ENCODE measurements at places on chromosomes 6 and 20.

DNA sequence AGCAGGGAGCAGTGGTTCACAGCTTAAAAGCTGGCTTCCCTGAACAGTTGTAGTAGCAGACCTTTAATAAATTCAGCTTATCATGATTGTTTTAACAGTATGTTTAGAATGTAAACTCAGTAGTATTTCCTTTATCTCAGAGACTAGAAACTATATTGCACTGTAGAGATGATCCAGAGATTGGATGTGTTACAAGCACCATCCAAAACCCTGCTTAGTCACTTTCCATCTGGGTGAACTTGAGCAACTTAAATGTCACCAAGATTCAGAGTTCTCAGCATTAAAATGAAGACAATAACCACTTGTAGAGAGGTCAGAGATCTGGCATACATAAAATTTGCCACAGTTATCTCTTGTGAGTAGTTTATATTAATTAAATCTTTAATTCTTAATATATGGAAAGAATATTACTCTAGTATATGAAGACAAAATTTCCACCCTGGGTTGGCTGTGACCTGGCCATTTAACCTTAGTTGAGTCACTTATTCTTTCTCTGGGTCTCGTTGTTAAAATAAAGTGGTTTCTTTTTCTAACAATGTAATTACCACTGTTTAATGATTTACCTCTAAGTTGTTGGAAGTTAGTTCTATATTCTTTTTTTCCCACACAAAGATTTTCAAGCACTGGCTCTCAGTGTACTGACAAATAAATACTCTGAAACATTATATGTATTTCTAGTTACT, 239.2 kb upstream of the FKBP1C start:
- H3K36me3 ChIP-seq = no peaks in the 10 kb centered on the region
- DNase-seq = no peak
- no peak overlapping the region for H3K27ac ChIP-seq
- H3K4me3 ChIP-seq = no peak overlapping the region

DNA sequence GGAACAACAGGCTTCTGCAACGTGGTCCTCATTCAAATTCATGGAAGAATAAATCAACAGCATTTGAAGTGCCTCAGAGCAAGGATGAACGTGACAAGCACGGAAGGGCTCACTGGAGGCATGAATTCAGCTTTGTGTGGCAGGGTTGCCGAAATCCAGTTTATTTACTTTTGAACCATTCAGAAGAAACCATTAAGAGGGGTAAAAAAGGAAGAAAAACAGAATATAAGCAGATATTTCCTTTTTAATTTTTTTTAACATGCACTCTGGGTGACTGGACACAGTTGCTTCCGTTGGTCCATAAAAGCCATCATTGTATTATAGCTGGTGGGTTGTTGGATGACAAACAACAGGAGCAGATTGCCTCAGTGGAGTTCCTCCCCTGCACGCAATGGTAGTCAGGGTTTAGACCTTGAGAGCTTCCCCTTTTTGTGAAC, 17.3 kb upstream of the SNRPB2 start:
- H3K4me3 ChIP-seq = no peak overlapping the region
- H3K36me3 ChIP-seq = no peaks in the 10 kb centered on the region
- no peaks in the 10 kb centered on the region for H3K27me3 ChIP-seq
- H3K27ac ChIP-seq = no peak overlapping the region

DNA sequence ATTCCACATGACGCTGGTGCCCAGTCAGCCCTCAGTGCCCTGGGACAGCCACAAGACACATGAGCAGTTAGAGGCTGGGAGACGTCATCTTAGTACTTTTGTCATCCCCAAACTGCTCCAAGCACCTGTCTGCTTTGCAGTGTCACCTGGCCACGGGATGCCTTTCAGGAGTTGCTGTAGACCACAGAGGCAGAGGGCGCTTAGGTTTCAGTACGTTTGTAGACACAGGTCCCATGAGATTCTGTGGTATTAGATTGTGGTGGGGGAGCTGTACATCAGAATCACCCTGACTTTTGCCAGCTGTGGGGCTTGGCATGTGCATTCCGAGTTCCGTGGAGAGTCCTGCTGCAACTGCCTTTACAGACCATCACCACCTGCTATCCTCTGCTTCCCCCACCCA, 16.7 kb downstream of the MAVS start:
- no peaks in the 10 kb centered on the region for H3K4me1 ChIP-seq
- H3K4me3 ChIP-seq = no peak overlapping the region
- DNase-seq = no peak

DNA sequence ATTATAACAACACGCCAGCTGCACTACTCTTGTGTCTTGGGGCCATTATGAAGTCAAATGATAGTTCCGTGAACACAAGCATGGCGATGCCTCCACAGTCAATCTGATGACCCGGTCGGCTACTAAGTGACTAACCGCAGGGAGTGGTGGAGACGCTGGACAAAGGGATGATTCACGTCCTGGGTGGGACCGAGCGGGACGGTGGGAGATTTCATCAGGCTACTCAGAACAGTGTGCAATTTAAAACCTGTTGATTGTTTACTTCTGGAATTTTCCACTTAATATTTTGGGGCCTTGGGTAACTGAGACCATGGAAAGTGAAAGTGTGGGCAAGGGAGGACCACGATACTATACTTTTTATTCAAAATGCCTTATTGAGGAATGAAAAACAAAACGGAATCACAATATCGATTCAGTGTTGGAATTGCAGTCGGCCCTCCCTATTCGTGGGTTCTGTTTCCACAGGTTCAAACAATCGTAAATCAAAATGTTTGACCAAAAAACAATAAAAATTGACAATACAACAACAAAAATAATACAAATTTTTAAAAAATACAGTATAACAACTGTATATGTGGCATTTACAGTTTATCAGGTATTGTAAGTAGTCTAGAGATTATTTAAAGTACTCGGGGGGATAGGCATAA, 66.5 kb downstream of the MYLK4 start:
- H3K27me3 ChIP-seq = no peaks in the 10 kb centered on the region
- H3K27ac ChIP-seq = peak overlapping the region; percentile 92
- no peaks in the 10 kb centered on the region for H3K36me3 ChIP-seq
- peak overlapping the region; percentile 47 for H3K4me3 ChIP-seq
- H3K4me1 ChIP-seq = peaks cover 12% of the 10 kb centered on the region
- peak; percentile 90 for DNase-seq

GRCh38 chr20:50191544-50192363, 1.1 kb downstream of the CEBPB start:
- H3K4me1 ChIP-seq = peaks cover 42% of the 10 kb centered on the region
- DNase-seq = peak; percentile 22
- H3K4me3 ChIP-seq = peak overlapping the region; percentile 90
- peak overlapping the region; percentile 90 for H3K27ac ChIP-seq
- no peaks in the 10 kb centered on the region for H3K27me3 ChIP-seq

GRCh38 chr6:163708466-163708865, 293.9 kb downstream of the QKI start:
- no peaks in the 10 kb centered on the region for H3K36me3 ChIP-seq
- H3K27me3 ChIP-seq = no peaks in the 10 kb centered on the region
- peaks cover 23% of the 10 kb centered on the region for H3K4me1 ChIP-seq
- no peak overlapping the region for H3K27ac ChIP-seq
- DNase-seq = no peak

DNA sequence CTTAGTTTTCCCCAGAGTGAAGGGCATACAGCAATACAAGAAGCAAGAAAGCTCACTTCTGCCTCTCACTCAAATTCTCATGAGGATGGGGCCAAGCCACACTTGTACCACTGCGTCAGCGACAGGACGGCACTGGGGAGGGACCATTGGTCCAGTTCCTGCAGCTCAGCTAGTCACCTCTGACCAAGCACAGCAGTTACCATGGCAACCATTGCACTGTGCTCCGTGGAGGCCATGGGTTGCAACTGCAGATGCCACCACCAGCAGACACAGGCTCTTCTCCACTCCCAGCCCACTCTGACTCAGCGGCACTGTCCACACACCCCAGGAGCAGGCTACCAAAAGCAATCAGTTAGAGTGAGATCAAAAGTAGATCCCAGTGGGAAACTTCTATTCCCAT, 441.1 kb upstream of the ARID1B start:
- H3K27ac ChIP-seq = no peak overlapping the region
- no peak overlapping the region for H3K4me3 ChIP-seq
- no peaks in the 10 kb centered on the region for H3K36me3 ChIP-seq

GRCh38 chr6:117483004-117483644, 650 bp downstream of the DCBLD1 start:
- peaks cover 17% of the 10 kb centered on the region for H3K4me1 ChIP-seq
- no peaks in the 10 kb centered on the region for H3K27me3 ChIP-seq
- peak overlapping the region; percentile 92 for H3K4me3 ChIP-seq

DNA sequence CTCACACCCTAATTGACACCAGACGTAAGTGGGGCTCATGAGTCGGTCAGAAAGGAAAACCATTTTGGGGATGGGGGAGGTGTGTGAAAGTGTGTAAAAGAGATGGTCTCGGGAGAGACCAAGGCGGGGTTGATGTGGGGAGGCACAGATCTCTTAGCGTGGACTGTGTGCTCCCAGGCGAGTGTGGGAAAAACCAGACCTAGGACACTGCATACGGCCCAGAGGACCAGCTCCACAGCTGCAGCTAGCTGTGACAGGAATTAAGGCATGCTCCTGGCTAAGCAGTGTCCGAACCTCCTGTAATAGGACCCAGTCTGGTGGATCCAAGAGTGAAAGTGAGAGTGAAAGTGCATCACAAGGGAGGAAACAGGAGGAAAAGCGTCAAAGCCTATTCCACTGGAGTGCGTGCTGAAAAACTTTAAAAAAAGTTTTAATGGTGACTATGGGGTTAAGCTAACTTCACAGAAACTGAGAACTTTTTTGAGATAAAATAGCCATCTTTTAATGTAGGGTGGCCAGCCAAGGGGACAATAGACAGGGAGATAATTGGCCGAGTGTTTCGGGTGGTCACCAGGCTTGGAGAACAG, 9.6 kb downstream of the IL22RA2 start:
- peaks cover 50% of the 10 kb centered on the region for H3K4me1 ChIP-seq
- H3K36me3 ChIP-seq = no peaks in the 10 kb centered on the region
- H3K4me3 ChIP-seq = no peak overlapping the region

DNA sequence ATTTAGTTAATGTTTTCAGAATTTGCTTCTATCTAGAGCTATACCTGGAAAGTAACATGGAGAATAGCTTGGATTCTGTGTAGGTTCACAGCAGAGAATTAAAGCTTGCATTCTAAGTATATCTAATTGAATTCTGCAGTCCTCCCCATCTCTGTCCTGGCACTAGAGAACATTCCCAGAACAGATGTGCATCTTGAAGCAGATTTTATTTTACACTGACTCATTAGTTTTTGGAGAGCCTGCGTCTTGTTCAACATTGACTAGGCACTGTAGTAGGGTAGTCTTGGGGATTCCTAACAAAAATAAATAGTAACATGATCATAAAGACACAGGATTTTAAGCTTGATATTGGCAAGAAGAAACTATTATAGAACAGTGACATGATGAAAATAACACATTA, 36.2 kb upstream of the BAG2 start:
- no peak overlapping the region for H3K4me3 ChIP-seq
- peaks cover 62% of the 10 kb centered on the region for H3K36me3 ChIP-seq
- no peaks in the 10 kb centered on the region for H3K27me3 ChIP-seq
- DNase-seq = no peak
- H3K4me1 ChIP-seq = no peaks in the 10 kb centered on the region
- no peak overlapping the region for H3K27ac ChIP-seq

DNA sequence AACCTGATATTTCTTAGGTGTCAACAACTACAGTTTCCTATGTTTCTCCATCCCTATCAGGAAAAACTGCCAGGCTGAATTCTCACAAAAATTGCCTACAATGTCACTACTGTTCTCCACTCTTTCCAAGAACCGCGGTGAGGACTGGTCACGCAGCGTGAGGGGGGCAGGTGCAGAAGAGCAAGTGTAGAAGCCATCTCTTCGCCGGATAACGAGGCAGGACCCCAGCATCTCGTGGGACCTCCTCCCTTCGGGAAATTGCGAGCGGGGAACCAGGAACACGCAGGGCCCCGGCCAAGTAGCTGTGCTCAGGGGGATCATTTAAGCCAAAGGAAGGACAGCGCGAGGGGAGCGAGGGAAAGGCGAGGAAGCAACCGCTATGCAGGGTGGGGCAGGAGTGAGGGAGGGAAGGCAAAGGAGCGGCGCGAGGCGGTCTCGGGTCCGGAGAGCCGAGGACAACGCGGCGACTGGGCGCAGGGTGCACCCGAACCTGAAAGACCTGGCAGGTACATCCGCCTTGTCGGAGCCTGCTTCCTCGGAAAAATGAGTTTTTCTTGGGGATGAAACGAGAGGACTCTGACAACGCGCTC, 559 bp downstream of the APMAP start:
- H3K4me3 ChIP-seq = peak overlapping the region; percentile 97
- peaks cover 63% of the 10 kb centered on the region for H3K4me1 ChIP-seq
- DNase-seq = no peak
- H3K27ac ChIP-seq = peak overlapping the region; percentile 97
- H3K27me3 ChIP-seq = no peaks in the 10 kb centered on the region
- peaks cover 10% of the 10 kb centered on the region for H3K36me3 ChIP-seq

GRCh38 chr6:85677234-85677956, 34.7 kb upstream of the SYNCRIP start:
- peaks cover 64% of the 10 kb centered on the region for H3K36me3 ChIP-seq
- H3K27ac ChIP-seq = peak overlapping the region; percentile 98
- peak; percentile 30 for DNase-seq
- H3K4me1 ChIP-seq = peaks cover 25% of the 10 kb centered on the region
- H3K4me3 ChIP-seq = peak overlapping the region; percentile 97

DNA sequence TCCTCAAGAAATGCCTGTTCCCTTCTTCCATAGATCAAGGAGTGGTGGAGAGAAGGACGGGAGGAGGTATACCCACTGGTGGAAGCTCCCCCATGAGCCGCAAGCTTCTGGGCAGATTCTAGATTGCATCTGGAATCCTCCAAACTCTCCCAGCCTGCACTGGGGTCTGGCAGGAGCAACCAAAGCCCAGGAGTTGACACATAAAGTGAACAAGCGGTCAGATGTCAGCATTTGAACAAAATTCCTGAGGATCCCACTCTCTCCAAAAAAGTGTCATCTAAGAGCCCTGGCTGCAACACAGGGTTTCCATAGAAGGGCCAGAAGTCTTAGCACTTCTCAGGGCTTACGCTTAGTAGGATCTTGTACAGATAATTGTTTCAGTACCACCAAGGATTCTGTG, 88.2 kb downstream of the KCNB1 start:
- H3K4me3 ChIP-seq = no peak overlapping the region
- no peak overlapping the region for H3K27ac ChIP-seq
- H3K4me1 ChIP-seq = peaks cover 23% of the 10 kb centered on the region
- H3K36me3 ChIP-seq = peaks cover 6% of the 10 kb centered on the region

DNA sequence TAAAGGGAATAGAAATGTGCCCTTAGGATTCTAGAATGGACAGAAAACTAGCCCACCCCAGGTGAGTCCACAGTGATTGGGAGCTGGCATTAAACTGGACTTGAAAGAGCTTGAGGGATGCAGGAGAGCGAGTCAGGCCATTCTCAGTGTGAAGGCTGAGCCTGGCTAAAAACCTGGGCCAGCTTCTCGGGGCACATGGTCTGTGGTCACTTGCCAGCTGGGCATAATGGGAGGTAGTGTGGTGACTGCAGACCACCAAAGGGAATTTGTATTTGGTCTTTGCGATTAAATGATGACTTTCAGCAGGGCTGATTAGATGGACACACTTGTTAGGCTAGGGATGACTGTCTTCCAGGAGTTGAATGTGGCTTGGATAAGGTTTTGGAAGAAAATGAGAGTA, 71.3 kb downstream of the TULP4 start:
- DNase-seq = no peak
- no peak overlapping the region for H3K4me3 ChIP-seq

GRCh38 chr6:137024237-137024990, 20.4 kb downstream of the IL20RA start:
- peaks cover 25% of the 10 kb centered on the region for H3K4me1 ChIP-seq
- peak overlapping the region; percentile 39 for H3K4me3 ChIP-seq
- no peaks in the 10 kb centered on the region for H3K27me3 ChIP-seq
- DNase-seq = no peak

Data from MCF 10A (cell line).